Activated CD4-positive, alpha-beta T cell treated with anti-CD3 and anti-CD28 coated beads for 24 hours (primary cell): ENCODE measurements at places on chromosomes 16 and 17.

DNA sequence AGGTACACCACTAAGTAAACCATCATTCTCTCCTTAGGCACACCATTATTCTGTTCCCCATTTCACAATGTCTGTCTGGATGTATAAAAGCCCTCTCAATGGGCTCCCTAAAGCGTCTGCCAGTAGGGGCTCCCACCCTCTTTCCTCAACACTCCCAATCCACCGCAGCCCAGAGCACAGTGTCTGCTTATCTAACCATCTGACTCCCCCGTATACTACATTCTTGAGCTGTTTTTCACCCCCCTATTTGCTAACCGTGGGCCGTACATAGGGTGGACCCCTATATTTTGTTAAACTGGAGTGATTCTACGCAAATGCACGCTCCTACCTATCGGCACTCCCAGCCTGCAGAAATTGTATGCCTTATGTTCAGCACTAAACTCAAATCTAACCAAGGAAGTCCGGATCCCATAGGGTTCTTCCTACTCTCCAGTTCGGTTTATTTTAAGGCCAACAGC lies 685 bp upstream of the PSMD3 start:
- DNase-seq = no peak

DNA sequence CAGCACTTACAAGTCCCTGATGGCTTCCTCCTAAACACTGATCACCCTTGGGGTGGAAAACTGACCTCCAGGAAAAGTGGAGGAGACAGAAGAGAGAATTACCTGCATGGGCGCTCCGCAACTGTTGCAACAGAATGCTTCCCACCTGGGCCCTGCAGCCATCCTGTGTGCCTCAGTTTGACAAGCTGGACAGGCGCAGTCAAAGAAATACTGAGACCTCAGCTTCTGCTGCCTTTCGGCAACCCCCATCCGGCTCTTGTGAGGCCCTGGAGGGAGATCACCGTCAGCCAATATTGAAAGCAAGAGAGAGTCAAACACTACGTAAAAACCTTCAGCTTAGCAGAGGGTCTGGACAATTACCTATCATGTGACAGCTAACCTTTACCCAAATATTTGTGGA lies 24.8 kb downstream of the SERPINF1 start:
- no peak for DNase-seq

DNA sequence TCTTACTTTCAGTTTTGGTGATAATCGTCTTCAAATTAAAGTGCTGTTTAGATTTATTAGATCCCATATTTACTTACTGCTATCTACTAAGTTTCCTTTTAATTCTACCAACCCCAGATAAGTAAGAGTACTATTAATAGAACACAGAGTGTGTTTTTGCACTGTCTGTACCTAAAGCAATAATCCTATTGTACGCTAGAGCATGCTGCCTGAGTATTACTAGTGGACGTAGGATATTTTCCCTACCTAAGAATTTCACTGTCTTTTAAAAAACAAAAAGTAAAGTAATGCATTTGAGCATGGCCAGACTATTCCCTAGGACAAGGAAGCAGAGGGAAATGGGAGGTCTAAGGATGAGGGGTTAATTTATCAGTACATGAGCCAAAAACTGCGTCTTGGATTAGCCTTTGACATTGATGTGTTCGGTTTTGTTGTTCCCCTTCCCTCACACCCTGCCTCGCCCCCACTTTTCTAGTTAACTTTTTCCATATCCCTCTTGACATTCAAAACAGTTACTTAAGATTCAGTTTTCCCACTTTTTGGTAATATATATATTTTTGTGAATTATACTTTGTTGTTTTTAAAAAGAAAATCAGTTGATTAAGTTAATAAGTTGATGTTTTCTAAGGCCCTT lies 56.8 kb downstream of the HLF start:
- DNase-seq = no peak

- DNase-seq = no peak
Measured at GRCh38 chr17:19538095-19539039, 4.7 kb downstream of the SLC47A1 start.

DNA sequence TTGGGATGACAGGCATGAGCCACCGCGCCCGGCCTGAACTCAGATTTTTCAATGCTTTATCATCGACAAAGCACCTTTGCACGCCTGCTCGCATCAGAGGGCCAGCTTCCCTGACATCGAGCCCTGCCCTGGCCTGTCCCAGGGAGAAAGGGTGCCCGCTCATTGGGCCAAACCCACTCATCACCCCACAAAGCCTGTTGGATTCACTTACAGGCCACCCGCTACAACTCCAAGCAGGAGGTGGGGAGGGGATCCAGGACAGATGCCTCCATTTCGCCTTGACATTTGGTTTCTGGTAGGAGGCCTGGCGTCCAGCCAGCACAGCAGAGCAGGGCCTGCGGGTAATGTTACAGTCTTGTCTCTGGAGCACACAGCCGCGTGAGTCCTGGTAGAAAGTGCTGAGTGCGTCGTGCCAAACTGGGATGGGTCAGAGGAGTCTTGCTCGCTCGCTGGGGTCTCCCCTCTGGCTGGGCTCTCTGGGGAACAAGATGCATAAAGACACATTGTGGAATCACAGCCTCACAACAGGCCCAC lies 19.8 kb downstream of the SMTNL2 start:
- DNase-seq = no peak

GRCh38 chr16:10501016-10501607 lies 79.3 kb downstream of the EMP2 start:
- no peak for DNase-seq

DNA sequence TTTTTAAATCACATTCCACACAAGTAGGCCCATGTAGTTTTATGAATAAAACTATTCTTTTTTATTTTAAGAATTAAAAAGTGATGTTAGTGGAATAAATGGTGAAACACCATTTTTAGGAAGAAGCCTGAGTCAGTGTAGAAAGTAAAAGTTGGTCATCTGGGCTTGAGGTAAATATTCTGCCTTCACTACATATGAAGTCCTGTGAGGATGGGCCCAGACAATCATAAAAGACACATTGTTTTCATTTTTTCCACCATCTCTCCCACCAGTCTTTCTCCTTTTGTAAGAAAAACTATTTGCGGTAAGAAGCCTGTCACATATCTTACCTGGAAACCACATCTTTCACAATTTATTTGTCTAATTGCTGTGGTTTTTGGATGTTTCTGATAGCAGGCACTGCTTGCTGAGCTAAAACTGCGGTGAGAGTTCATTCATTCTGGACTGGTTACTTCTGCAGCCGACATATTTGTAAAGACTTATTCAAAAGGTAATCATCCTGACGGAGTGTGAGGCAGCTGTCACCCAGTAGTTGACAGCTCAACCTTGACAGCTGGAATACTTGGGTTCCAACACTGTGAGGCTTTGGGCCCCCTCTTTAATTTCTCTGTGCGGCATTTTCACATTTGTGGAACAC lies 10.6 kb upstream of the RFFL start:
- DNase-seq = no peak

DNA sequence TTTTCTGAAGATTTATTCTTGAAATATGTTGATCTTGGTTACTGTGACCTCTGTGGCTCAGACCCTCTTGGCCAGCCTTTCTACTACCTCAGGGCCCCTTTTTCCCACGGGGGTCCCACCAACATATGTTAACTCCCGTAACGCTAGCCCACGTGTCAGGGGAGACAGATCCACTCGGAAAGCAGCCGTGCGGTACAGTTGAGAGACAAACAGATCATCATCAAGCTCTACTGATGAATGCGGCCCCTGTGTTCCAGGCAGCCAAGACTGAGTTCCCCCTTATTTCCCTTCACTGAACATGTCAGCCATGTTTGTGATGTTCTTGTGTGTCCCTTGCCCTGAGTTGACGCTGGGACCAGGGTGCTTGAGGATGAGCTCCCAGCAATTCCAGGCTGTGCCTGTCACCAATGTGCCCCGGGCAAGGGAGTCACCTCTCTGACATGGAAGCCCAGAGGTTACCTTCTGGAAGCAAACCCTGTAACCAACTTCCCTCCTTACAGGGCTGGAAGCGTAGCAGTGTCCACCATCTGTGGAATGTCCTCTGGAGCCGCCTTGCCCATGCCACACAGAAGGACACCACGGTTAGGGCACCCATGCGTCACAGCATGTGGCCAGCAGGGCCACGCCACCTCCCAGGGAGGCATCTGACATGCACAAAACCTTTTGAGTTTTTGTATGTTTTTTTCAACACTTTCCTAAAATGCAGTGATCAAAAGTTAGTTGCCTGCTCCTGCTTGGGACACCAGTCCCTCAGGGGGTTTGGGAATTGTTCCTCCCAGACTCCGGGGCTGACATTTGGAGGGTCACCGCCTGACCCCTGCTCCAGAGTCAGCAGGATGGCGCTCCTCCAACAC lies 193.7 kb upstream of the CHMP6 start:
- no peak for DNase-seq

GRCh38 chr17:76251478-76252039 lies 11.3 kb upstream of the RNF157 start:
- no peak for DNase-seq

DNA sequence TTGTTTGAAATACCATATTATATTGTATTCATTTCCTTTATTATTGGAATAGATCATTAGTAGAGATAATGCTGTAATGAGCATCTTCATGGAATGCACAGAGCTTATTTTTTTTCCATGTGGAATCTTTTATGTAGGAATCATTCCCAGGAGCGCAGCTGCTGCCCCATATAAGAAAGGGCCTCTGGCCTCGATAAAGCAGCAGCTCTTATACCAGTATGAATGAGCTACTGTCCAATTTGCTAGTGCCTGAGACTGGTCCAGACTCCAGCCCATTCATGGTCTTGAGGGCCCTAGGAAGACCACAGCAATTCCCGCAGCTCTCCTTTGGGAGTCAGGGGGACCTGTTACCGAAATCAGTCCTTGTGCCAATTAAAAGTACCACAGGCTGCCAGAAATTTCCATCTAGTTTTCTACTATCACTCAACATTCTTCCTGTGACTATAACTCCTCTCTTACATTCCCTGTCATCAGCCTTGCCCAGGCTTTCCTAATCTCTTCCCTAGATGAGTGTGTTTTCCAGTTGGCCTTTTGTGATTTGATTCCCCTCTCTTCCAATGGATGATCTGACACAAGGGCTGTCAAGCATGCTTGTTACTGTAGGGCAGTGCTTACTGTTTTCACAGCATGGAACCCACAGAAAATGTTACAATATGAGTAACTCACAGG lies 1.9 kb downstream of the ZNF843 start:
- no peak for DNase-seq

- no peak for DNase-seq
Measured at GRCh38 chr17:63998721-63999679, 849 bp downstream of the PRR29 start.

GRCh38 chr16:25823891-25824290 lies 132.1 kb downstream of the HS3ST4 start:
- no peak for DNase-seq

GRCh38 chr16:27335349-27336053 lies 21.7 kb downstream of the IL4R start:
- DNase-seq = no peak

DNA sequence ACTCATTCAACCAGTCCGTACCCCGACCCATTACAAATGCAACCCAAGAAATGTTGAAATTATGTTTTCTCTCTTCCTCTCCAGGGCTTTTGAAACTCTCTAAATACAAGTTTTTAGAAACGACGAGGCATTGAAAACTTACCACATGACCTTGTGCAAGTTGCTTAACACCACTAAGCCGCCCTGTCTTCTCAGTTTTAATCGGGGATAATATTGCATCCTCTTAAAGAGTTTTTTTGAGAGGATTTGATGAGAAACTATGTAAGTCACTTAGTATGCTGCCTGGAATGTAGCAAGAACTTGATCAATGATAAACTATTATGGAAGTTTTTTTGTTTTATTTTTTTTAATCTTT lies 149.0 kb upstream of the FAM20A start:
- DNase-seq = no peak

GRCh38 chr16:68200088-68200783 lies 35.7 kb downstream of the ESRP2 start:
- DNase-seq = no peak

DNA sequence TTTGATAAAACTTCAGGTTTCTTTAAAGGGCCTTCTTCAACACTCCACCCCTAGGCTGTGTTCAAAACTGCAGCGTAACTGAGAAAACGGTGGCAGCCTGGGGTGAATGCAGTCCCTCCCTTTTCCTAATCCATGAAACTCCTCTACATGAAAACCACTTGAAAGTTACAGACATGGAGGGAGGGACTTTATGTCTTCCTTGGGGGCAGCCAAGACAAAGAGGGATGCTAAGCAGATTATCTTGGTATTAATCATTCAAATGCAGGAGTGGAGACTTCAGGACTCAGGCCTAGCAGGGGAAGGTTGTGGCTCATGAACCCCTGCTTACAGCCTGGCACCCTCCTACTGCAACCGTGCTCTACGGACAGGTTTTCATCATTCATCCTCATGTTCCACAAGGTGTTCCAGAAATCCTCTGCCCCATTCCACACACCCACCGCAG lies 46.8 kb downstream of the RNF112 start:
- DNase-seq = no peak

- DNase-seq = no peak
Measured at GRCh38 chr17:76131692-76132573, 9.1 kb downstream of the FOXJ1 start.

GRCh38 chr17:63483038-63483437 lies 6.2 kb downstream of the ACE start:
- DNase-seq = no peak

GRCh38 chr16:75248536-75249380 lies 2.7 kb downstream of the BCAR1 start:
- DNase-seq = no peak

DNA sequence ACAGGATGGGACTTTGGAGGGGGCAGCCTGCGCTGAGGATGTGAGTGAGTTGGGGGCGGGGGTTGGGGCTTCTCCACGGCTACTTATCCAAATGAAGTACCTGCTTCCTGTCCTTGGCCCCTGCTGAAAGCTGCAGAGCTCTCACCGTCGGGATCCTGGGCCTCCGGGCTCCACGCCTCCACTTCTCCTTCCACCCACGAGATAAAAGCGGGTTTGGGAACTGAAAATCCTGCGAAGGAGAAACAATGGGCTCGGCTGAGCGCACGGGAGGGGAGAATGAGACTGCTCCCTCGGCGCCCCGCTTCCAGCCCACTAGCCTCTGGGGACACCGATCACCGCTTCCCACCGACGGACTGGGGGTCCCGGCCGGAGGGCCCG lies 486 bp downstream of the ZNF785 start:
- DNase-seq = no peak

DNA sequence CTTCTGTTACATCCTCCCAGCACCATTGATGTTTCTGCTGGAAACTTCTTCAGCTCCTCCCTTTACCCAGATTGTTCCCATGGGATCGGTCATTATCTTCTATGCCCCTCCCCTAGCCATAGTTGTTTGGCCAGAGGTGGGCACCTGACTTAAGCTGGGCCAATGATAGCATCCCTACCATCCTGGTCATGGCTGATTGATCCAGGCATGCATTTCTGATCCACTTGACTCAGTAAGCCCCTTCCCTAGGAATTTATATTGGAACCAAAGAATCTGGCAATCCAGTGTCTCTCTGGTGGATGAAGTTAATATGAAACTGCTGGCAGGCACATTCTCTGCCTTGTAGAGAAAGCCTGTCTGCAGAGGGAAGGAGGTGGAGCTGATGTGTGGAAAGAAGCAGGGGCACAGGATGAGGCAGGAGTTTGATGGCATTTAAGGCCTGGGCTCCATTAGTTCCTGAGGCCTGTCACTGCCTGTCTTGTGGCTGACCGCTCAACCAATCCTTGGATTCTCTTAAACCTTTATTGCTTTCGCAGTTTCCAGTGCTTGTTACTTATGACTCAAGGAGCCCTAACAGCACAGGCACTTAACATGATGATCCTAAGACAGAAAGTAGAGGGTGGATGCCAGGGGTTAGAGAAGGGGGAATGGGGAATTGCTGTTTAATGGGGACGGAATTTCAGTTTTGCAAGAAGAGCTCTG lies 152.4 kb downstream of the ABCC12 start:
- no peak for DNase-seq
